ENCODE measurements at places on chromosomes 5 and 9.

GRCh38 chr9:132982458-132982857 lies 4.0 kb downstream of the GFI1B start:
- DNase-seq: no peak

GRCh38 chr5:59976342-59976741 lies 82.8 kb upstream of the PDE4D start:
- no peak for DNase-seq

GRCh38 chr9:134871697-134872340 lies 8.8 kb upstream of the FCN2 start:
- no peak for DNase-seq

DNA sequence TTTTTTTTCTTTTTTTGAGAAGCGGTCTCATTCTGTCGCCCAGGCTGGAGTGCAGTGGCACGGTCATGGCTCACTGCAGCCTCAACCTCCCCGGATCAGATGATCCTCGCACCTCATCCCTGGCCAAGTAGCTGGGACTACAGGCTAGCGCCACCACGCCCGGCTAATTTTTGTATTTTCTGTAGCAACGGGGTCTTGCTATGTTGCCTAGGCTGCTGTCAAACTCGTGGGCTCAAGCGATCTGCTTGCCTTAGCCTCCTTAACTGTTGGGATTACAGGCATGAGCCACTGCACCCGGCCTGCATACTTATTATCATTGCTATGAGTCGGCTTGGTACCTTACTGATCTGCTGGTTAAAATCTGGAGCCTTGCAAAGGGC lies 790 bp upstream of the IARS1 start:
- no peak for DNase-seq

GRCh38 chr5:150532996-150533395 lies 25.1 kb downstream of the NDST1 start:
- DNase-seq: no peak

DNA sequence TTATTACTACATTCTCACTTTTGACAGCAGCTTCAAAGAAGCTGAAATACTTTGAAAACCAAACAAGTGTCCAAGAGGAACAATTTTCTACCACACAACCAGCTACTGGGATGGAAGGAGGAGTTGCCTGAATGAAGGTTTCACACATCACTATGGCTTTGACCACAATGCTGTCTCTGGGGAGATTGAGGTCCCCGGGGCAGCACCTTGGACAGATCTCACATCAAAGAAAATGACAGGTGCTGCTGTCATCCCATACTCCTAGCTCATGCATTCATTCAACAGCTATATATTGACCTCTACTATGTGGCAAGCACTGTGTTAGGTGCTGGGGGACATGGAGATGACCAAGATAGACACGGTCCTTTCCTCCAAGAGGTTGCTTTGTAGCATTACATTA lies 233.2 kb upstream of the RASEF start:
- DNase-seq: no peak

- DNase-seq: no peak
These were observed 50.7 kb upstream of the SHB start for GRCh38 chr9:38119560-38120236.

DNA sequence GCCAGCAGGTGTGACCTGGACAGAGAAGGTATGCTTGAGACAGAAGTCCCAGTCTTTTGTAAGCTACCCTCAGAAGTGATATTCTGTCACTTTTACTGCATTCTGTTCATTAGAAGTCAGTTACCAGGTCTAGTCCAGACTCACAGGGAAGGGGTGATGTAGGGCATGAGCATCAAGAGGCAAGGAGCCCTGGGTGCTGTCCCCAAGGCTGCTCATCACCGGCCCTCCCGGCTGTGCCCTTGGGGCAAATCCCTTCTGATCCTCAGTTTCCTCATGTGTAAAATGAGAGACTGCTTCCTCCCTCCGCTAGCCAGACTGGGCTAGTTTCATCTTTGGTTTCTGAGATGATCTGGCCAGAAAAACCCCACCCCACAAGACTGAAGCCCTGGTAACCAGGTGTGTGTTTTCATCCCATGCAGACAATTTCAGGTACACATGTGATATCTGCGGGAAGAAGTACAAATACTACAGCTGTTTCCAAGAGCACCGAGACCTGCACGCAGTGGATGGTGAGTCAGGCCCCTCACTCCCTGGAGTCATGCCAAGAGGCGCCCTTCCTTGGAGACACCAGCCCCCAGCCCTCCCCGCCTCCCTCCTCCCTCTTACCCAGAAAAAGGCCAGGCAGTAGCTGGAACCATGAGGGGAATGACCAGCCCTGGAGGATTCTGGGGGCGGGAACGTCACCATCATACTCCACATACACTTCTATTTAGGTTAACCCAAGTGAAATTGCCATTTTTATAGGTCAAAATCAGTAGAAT lies 71.0 kb downstream of the AMBP start:
- DNase-seq: no peak

- DNase-seq: no peak
These were observed 50.3 kb downstream of the CPLANE1 start for GRCh38 chr5:37198842-37199241.

GRCh38 chr9:90903766-90904424 lies 102.3 kb downstream of the SYK start:
- DNase-seq: no peak

GRCh38 chr5:179822444-179822990 lies 1.8 kb downstream of the SQSTM1 start:
- no peak for DNase-seq

DNA sequence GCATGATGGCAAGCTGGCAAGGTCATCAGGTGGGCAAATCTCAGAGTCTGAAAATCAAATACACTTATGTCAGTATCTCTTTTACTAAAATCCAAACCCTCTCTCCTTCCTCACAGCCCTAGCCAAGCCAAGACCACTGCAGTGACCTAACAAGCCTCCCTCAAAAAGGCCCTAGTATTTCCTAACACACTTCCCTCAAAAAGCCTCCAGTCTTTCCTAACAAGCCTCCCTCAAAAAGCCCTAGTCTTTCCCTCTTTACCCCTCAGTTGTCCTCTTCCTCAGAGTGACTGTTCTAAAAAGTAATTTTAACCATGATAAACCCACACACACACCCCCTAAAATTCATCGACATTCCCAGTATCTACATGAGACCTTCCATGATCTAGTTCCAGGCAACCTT lies 140.0 kb downstream of the CDK5RAP2 start:
- no peak for DNase-seq

- no peak for DNase-seq
These were observed 14.9 kb downstream of the CD180 start for GRCh38 chr5:67181648-67182221.

DNA sequence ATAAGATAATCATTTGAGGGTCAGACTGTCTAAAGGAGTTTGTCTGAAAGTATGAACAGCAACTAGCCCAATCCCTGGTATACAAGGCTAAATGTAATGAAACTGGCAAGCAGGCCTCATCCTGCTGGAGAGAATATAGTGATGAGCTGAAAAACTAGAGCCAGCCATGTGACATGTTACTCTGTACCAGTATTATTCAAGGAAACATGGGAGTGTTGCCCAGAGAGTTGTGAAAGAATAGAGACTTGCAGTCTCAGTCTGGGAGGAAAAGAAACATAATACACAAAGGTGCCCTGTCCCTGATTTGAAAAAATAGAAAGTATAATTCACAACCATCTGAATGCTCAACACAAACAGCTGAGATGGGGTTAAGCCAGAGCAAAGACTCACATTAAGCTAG lies 37.9 kb upstream of the HTR1A start:
- DNase-seq: no peak

GRCh38 chr5:2582106-2582505 lies 169.4 kb downstream of the IRX2 start:
- DNase-seq: no peak

GRCh38 chr5:10126900-10127299 lies 122.8 kb downstream of the ATPSCKMT start:
- DNase-seq: no peak

All from esophagus squamous epithelium (tissue), 5 donors.